ENCODE measurements at places on chromosomes 12 and 14.

DNA sequence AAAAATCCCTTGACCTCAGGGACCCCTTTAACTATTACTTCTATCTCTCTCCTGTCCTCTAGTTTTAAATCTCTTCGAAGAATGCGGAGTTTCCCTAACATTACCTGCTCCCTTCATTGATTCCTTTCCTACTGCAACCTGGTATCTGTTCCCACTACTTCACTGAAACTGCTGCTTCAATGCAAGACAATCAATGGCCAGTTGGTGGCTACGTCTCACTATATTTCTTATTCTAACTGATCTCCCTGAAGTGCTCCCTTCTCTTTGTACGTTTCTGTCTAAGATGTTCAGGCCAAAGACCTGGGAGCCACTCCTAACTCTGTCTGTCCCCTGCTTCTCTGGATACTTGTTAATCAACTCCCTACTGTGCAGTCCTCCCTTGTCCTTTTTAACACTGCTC lies 10.3 kb upstream of the KCNA1 start:
- DNase-seq = no peak

- no peak for DNase-seq
Observed at GRCh38 chr12:29517264-29517663, 19.8 kb upstream of the OVCH1 start.

DNA sequence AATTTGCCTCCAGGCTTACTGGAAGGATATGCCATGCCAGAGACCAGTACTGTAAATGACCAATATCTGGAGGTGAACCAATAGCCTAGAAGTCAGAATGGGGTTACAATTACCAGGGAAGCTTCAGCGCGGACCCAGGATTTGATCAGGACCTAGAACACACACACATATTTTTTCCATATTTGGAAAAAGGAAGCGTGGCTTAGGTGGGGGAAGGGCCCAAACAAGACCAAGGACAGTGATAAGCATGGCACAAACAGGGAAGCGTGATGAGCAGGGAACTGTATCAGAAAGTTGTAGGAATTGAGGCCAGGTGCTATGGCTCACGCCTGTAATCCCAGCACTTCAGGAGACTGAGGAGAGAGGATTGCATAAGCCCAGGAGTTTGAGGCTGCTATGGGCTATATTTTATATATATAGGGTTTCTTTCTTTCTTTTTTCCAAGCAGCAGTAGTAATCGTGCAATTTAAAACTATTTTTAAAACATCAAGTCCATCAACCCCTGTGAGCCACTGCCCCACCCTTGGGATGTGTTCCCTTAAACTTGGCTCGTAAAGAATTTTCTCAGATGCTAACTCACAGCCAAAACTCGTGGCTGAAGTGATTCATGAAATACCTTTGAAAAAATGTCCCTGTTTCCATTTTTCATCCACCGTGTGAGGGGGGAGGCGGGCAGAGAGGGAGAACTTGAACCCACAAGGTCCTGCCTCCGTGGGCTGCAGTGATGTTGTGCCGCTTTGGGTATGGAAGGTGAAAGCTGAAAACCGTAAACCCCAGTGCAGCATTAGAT lies 16.7 kb downstream of the HRK start:
- no peak for DNase-seq

DNA sequence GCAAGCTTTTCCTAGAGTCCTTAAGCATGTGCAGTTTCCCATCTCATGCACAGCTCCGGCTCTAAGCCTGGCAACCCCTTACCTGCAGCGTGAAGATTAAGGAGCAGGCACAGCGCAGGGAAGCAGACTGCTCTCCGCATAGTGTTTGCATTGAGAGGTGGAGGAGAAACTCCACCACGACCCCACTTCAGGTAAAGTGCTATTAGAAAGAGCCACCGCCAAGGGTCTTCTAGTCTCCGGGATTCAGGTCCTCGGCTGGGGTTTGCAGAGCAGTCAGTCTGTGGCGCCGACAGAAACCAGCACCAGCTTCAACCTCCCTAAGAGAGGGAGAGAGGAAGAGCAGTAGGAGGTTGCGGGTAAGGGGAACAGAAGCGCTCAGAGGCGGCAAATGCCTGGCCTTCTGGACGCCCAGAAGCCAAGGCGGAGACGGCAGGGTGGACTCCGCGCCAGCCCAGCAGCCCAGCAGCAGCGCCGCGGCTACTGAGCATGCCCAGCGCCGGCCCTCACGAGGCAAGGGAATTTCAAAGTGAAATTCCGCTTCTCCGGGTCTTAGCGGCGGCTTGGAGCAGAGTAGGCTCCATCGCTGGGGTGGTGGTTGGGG lies at the start of gene PTPRR:
PTPRR (minus strand) TSS at position 488 of the 601 bp plus-strand sequence; CDS start at position 140, 348 bp downstream.
- no peak for DNase-seq

DNA sequence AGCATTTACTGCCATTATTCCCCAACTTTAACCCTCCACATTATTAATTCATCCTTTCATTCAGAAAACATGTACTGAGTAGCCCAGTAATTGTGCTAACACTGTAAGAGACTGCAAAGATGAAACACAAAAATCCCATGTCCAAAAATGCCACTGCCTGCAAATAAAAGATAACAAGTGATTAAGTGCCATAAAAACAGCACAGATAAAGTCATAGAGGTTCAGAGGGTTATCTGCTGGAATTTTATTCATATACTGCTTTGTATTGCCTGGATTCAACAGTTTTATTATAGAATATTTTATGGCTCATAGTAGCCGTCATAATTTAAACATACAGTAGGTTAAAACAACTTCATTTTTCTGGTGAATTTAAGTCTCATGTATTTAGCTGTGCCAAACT lies 177.9 kb downstream of the KICS2 start:
- DNase-seq = no peak

DNA sequence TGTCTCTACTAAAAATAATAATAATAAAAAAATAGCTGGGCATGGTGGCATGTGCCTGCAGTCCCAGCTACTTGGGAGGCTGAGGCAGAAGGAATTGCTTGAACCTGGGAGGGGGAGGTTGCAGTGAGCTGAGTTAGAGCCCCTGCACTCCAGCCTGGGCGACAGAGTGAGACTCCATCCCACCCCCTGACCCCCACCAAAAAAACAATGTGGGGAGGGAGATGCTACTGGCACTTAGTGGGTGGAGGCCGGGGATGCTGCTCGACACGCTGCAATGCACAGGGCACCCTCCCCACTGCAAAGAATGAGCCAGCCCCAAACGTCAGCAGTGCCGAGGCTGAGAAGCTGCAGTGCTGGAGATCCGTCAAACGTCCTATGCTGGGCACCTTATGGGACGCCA lies 77.5 kb upstream of the MAP1LC3B2 start:
- DNase-seq = no peak

GRCh38 chr12:95259368-95259767 lies 41.8 kb downstream of the VEZT start:
- DNase-seq = no peak

GRCh38 chr14:30108975-30109700 lies 181.5 kb upstream of the PRKD1 start:
- DNase-seq = no peak

DNA sequence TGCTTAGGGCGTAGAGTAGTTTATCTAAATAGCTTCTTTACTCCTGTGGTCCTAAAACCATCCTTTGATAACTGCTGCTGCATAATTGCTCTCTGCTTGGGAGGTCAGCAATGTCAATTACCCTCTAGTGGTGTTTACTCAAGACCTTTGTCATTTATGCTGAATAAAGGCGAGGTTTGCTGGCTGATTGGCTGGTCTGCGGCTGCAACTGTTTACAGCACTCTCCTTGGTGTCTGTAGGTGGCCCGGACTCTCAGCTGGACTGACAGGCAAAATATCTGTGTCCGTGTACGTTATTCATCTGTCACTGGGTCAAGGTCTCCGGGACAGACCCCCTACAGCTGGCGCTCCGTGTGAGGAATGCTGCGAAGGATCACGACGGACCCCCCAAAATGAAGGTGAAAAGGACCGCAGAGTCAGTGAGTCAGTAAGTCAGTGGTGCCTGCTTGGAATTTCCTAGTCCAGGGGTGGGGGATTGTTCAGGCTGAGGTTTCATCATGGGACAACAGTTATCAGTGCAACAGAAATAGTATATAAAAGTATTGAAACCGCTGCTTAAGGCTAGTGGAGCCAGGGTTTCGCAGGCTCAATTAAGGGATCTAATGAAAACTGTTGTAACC lies 253.3 kb upstream of the DIO2 start:
- DNase-seq = no peak

GRCh38 chr12:52083638-52083996 lies 4.1 kb downstream of the SMIM41 start:
- DNase-seq = no peak

DNA sequence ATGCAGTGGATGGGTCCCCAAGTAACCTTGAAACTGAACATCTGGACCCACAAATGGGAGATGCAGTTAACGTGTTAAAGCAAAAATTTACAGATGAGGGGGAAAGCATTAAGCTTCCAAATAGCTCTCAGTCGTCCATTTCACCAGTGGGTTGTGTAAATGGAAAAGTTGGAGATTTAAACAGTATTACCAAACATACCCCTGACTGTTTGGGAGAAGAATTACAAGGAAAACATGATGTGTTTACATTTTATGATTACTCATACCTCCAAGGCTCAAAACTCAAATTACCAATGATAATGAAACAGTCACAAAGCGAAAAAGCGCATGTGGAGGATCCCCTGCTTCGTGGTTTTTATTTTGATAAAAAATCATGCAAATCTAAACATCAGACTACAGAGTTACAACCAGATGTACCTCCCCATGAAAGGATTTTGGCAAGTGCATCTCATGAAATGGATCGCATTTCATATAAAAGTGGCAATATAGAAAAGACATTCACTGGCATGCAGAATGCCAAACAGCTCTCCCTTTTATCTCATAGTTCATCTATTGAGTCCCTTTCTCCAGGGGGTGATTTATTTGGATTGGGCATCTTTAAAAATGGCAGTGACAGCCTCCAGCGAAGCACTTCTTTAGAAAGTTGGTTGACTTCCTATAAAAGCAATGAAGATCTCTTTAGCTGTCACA lies 116.6 kb upstream of the NPAS3 start:
- DNase-seq = no peak

GRCh38 chr12:116216022-116216756 lies 61.3 kb downstream of the MED13L start:
- DNase-seq = no peak

DNA sequence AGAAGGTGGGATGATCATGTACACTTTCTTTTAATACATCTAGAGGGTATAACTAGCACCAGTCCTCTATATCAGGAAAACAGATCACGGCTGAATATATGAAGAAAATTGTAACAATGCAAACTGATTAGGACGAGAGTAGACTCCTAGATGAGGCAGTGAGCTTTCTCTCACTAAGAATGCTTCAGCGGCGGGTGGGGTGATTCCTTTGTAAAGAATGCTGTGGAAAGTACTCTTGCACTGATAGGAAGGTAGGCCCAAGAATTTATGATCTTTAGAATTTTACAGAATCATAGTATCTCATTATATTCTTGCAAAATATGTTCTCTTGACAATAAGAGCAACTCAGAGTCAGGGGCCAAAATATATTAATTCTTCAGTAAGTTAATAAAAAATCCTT lies 133.0 kb downstream of the LMNTD1 start:
- DNase-seq = no peak

DNA sequence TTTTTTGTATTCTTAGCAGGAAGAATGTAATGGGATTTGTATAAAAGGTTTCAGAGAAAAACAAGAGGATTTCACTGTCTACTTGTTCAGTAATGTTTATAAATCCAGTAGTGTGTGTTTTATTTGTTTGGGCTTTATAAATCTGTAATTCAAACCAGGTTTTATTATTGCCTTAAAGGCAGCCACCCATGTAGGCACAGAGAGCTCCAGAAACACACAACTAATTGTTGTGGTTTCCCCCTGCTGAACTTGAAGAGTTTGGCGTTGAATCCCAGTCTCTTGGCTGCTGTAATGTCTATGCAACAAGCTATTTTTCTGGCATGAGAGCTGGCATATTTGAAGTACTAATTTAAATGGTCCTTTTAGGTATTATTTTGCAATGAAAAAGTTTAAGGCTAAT lies 63.4 kb upstream of the SLCO1C1 start:
- DNase-seq = no peak

GRCh38 chr14:80100681-80101080 lies 110.6 kb downstream of the DIO2 start:
- DNase-seq = no peak

GRCh38 chr14:101480747-101481530 lies 80.4 kb upstream of the DIO3 start:
- no peak for DNase-seq

- DNase-seq = no peak
Observed at GRCh38 chr12:127810041-127810440, 456.9 kb upstream of the TMEM132C start.

GRCh38 chr14:58780605-58781004 lies 142.8 kb downstream of the DACT1 start:
- no peak for DNase-seq

GRCh38 chr12:22539055-22539454 lies 5.3 kb downstream of the C2CD5 start:
- DNase-seq = no peak

- DNase-seq = no peak
Observed at GRCh38 chr12:115611477-115611876, 666.0 kb downstream of the MED13L start.

GRCh38 chr14:95387826-95388445 lies 68.2 kb upstream of the CLMN start:
- no peak for DNase-seq

DNA sequence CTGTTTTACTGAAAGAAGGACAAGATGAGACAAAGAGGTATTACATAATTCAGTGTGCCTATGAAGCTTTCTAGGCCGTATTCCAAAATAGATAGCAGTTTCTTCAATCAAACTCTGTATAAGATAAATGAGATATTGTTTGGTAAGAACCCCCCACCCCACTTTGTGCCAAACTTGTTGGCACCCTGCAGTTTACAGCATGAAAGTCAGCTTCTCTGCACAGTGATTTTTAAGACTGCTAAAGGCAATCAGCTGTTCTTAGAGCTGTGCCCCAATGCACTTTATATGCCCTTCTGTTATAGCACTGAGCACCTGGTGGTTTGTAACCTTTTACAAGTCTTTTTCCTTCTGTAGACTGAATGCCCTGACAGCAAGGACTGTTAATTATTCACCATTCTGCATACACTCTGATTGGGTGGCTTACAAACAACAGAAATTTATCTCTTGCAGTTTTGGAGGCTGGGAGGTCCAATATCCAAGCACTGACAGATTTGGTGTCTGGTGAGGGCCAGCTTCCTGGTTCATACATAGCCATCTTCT lies 76.7 kb downstream of the ANO4 start:
- no peak for DNase-seq

GRCh38 chr14:77076113-77076631 lies 21.9 kb upstream of the CIPC start:
- DNase-seq = no peak

GRCh38 chr14:50601394-50601793 lies 41.4 kb downstream of the ATL1 start:
- DNase-seq = no peak

GRCh38 chr12:126496201-126496600 lies 1431.0 kb downstream of the AACS start:
- DNase-seq = no peak

- DNase-seq = peak; percentile 10
Observed at GRCh38 chr14:33848706-33849454, 102.0 kb downstream of the EGLN3 start.

- no peak for DNase-seq
Observed at GRCh38 chr12:113424456-113424855, 2.3 kb downstream of the SDSL start.

GRCh38 chr14:92317511-92317910 lies 5.5 kb upstream of the SLC24A4 start:
- no peak for DNase-seq

- no peak for DNase-seq
Observed at GRCh38 chr12:62649412-62650138, 182.9 kb downstream of the MON2 start.

- DNase-seq = no peak
Observed at GRCh38 chr14:100641274-100641860, 54.1 kb upstream of the BEGAIN start.

- no peak for DNase-seq
Observed at GRCh38 chr12:101238800-101239329, 28.8 kb upstream of the SLC5A8 start.

Measured in CD4-positive, alpha-beta T cell treated with Interleukin-15 for 4 hours (primary cell).